ENCODE measurements at places on chromosomes 2 and 18.

GRCh38 chr2:234414596-234414995, 82.3 kb downstream of the ARL4C start:
- no peak for DNase-seq

DNA sequence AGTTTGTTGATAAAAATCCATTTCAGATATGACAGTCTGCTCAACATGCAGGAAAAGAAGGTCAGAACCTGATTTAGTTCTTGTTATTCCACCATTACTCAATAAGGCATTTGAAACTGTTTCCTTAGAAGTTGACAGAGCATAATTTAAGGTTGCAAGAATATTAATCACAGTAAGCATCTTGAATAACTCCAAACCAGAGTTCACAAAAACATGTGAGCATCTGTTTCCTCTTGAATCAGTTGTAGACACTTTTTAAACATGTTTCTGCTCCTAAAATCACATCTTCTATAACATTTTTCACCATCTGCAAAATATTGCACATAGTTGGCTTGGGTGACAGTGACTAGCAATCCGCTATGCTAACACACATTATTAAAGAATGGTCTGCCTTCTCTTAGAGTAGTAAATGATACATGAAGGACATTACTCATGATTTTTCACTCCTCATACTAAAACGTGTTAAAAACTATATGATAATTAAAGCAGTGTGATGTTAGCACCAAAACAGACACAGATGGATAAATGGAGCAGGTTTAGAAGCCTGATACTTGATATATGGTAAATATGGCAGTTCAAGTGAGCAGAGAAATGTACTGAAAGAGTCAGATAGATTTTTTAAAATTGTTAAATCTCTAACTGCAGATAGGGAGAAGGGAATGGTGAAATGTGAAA, 30.3 kb downstream of the AKAIN1 start:
- no peak for DNase-seq

GRCh38 chr2:11343368-11343649, 1.1 kb downstream of the ROCK2 start:
- DNase-seq = no peak

- no peak for DNase-seq
Observed at GRCh38 chr18:3796434-3796833, 346.5 kb downstream of the TGIF1 start.

DNA sequence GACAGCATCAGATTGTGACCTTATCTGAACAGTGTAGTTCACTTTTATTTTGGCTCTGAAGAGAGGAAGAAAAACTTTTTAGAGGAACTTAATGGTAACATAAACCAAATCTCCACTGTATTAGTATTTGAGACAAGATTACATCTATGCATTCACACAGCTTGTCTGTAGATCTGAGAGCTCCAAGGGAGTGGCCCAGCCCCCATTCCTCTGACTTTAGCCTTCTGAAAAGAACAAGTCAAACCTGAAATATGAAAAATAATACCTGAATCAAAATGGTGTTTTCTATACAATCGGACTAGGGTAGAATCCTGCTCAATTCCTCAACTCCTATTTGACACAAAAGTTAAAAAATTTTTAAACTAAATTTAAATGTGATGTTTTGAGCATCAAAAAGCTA, 23.1 kb downstream of the STARD7 start:
- no peak for DNase-seq

GRCh38 chr18:3663870-3664512, 214.0 kb downstream of the TGIF1 start:
- no peak for DNase-seq

- DNase-seq = no peak
Observed at GRCh38 chr18:42047721-42048120, 92.7 kb downstream of the PIK3C3 start.

- no peak for DNase-seq
Observed at GRCh38 chr18:44685296-44685695, 4.6 kb downstream of the SETBP1 start.

GRCh38 chr2:65186093-65186868, 41.4 kb upstream of the ACTR2 start:
- DNase-seq = no peak

DNA sequence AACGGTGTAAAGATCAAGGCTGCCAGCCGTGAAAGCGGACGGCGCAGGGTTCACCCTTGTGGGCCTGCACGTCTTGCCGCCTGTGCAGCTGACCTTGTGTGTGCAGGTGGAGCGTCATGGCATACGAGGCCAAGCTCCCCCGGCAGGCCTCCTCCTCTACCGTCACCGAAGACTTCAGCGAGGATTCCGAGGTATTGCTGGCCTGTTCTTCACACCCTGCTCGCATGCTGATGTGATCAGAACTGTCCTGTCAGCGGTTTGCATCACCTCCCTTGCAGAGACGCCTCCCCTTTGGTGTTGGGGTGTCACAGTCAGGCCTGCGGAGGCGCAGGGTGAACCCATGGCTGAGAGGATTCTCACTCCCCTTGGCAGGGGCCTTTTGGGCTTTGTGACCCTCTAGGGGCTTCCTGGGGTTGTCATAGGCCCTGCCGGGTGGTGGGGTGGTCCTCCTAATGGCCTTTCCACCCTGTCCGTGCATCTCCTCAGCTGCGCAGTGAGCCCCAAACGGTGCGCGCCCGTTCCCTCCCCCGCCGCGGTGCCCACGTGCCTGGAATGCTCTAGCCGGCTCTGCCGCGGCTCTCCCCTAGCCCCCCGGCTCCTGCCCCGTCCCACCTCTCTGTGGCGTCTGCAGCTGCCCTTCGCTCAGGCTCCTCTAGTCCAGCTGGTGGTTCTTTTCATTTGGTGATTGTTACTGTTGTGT, 92.5 kb downstream of the DGKD start:
- DNase-seq = no peak

- DNase-seq = no peak
Observed at GRCh38 chr2:160238392-160238791, 38.3 kb upstream of the ITGB6 start.

DNA sequence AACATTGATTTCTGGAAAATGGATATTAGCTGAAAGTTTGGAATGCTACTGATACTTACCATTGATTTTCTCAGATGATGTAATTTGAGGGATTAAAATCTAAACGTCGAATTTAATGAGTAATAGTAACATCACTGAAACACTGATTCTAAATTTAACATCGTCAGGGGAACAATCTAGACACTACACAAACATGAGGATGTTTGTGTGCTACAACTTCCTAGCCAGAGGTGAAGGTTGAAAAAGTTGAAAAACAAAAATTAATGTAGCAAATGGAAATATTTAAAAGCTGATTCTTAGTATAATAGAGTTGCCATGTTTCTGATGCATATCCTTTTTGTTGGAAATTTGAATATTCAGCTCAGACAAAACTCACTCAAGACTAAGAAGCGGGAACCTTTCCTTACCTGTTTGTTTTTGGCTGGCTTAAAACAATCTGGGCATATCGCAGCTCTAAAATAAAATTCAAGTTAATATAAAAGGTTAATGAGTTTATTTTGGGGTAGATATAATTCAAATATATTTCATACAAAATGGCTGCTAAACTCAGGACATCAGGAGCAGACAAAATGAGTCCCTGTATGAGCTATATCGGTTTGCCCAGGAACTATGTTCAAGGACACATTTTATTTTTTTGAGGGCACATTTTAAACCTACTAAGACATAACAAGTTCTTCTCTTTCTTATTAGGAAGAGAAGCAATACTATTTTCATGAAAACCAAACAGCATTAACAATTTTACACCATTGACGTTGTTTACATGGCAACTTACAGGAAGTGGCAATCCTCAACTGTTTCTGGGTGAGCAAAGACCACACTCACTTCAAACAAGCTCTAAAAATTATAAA, 52.6 kb upstream of the PEX13 start:
- DNase-seq = no peak

- DNase-seq = peak; percentile 13
Observed at GRCh38 chr2:55490554-55490953, 29.0 kb upstream of the CFAP36 start.

DNA sequence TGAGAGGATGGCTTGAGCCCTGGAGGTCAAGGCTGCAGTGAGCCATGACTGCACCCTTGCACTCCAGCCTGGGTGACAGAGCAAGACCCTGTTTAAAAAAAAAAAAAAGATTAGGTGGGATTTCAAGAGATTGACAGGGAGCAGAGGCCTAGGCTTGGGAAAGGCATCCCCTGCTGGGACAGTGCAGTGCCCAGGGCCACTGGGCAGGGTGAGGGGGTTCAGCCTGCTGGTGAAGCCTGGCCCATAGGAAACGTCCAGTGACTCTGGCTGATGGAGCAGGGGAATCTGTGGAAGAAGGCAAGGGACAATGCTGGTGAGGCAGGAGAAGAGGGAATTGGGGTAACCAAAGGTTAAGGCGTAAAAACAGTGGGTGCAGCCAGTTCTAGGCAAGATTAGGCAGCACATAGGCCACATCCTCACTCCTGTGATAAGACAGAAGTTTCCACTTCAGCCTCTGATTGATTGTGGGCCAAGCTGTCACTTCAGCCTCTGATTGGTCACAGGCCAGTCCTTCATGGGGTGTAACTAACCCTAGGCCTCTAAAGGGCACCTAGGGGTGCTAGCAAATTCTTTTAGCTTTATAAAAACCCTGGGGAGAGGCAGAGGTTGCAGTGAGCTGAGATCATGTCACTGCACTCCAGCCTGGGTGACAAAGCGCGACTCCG, 128.6 kb downstream of the MSH2 start:
- no peak for DNase-seq

- peak; percentile 63 for DNase-seq
Observed at GRCh38 chr2:240819858-240820606, at the start of gene KIF1A. TSS of gene KIF1A (minus strand) at chr2:240820219. CDS start at chr2:240797752, 22,467 bp downstream.

DNA sequence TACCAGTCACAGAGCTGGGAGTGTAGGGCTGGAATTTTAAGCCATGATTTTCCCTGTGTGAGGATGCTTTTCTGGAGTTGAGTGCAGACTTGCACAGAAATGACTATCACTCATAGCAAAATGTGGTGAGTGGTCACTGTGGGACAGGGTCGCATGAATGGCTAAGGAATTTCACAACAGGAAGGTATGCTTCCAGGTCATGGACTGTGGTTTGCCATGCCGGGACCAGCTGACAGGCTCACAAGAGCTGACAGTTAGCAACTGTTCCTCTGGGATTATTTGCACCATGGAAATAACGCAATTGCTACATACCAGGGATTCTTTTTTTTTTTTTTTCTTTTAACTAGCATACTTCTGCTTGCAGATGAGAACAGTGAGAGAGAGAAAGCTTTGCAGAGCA, 3.8 kb upstream of the UXS1 start:
- DNase-seq = no peak

DNA sequence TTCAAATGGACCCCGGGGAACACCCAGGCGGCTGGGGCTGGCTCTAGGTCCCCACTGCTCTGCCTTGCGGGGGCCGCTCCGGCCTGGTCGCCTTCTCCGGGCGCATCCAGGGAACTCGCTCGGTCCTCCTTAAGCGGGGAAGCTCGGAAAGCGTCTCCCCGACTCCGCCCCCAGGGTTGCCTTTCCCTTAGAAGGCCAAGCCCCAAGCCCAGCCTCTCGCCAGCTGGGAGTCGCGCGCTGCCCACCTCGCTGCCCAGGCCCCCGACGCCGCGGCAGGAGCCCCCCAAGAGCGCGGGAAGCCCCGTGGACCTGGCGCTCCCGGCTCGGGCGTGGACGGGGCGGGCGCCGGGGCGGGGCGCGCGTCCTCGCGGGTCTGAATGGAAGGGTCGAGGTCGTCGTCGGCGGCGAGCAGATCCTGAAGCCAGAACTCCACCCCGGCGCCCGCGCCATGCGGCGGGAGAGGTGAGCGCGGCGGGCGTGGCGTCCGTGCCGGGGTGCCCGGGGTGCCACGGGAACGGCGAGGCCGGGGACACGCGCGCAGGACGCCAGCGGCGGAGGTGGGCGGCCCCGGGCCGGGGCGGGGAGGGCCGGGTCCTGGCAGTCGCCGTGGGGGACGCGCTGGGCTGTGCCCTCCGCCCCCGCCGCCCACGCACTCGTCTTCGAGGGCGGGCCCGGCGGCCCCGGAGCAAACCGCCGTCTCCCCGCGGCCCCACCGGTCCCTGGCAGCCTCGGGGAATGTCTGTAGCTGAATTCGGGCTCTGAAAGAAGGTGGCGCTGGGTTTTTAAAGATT, at the start of gene BOK:
Gene BOK (plus strand): TSS at position 214 of the 791 bp plus-strand sequence. CDS start 739 bp downstream, outside the sequence.
- no peak for DNase-seq

GRCh38 chr2:154439156-154439555, 259.3 kb upstream of the KCNJ3 start:
- no peak for DNase-seq

DNA sequence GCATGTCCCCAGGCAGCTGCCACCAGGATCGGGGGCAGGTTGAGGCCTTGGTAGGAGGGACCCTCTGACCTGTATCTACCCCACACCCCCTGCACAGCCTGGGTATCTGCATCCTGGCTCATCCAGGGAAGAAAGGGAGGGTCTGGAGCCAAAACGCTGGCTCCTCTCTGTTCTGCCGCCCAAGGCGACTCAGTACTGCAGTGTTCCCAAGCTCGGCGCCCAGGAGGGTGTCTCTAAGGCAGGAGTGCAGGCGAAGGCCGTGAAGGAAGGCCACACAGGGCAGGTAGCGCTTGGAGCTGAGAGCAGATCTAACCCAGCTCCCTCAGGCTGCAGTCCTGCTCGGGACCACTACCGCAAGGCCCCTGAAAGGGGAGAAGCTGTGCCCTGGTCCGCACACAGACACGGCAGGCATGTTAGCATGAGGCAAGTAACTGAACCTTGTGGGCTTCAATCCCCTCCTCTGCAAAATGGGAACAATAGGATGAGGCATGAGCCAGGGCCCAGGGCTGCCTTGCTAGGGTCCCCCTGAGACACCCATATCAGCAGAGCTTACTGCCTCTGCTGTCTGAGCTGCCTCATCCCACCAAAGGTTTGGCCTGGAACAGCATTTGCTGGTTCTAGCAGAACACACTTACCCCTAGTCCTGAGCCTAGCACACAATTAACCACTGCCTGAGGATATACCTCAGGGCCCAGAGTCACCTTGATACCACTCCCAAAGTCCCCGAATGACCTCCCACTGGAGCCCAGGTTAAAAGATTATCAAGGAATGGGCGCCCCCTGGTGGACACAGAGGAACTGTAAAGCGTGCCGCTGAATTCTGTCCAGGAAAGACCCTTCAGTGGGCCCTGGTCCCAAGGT, 6.5 kb downstream of the PTMA start:
- DNase-seq = no peak

GRCh38 chr2:108634576-108635160, 84.6 kb upstream of the RANBP2 start:
- no peak for DNase-seq

DNA sequence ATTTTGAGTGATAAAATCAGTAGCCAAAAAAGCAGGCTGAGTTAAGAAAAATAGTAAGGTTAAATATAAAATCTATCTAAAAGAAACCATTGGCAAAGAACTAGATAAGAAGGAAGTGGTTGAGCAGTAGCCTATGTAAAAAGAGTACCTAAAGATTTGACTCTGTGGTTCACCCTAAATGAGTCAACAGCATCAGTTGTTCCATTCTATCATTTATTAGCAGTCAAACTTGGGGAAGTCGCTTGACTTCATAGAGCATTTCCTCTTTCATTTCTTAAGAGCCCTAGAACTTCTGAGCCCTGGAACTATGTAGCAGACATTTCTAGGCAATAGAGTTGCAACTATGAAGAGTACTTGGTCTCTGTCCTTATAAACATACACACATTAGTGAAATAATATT, 381.7 kb downstream of the NUP35 start:
- DNase-seq = no peak

GRCh38 chr2:122156176-122156890, 400.9 kb downstream of the TSN start:
- DNase-seq = no peak

- no peak for DNase-seq
Observed at GRCh38 chr2:208103616-208104015, 20.7 kb downstream of the CRYGD start.
